Activated CD8-positive, alpha-beta memory T cell treated with anti-CD3 and anti-CD28 coated beads for 1 hour (primary cell): ENCODE measurements at places on chromosomes 7 and 10.
A peak's percentile ranks its signal among the peaks of the same experiment; 100 is the strongest.

DNA sequence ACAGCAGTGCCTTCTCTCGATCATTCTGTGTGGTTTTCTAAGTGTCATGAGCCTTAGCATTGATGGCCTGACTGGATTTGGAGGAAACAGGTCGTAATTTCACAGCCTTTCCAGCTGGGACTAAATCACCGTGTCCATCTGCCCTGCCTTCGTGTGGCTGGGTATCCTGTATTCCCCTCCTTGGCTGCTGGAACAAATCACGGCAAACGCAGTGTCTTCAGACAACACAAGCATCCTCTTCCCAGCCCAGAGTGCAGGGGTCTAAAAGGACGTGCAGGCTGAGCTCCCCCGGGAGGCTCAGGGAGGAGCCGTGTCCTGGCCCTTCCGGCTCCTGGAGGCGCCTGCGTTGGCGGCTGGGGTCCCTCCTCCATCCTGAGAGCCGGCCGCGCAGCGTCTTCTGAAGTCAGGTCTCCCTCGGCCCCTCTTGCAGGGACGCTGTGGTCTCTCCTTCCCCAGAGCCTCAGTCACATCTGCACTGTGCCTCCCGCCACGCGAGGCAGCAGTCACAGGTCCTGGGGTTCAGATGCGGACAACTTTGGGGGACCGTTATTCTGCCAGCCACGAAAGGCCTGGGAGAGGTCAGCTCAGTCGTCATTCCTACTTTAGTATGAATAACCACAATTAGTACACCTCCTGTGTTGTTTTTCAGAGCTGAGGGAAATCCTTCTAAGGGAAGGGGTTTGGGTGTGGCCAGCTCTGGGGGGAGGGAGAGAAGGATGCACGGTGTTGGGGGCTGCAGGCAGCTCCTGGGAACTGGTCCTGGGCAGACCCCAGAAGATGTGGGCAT is 41.1 kb downstream of the FAM20C start:
- no peak for DNase-seq

GRCh38 chr7:80443325-80443724 is 68.5 kb downstream of the GNAT3 start:
- DNase-seq: no peak

DNA sequence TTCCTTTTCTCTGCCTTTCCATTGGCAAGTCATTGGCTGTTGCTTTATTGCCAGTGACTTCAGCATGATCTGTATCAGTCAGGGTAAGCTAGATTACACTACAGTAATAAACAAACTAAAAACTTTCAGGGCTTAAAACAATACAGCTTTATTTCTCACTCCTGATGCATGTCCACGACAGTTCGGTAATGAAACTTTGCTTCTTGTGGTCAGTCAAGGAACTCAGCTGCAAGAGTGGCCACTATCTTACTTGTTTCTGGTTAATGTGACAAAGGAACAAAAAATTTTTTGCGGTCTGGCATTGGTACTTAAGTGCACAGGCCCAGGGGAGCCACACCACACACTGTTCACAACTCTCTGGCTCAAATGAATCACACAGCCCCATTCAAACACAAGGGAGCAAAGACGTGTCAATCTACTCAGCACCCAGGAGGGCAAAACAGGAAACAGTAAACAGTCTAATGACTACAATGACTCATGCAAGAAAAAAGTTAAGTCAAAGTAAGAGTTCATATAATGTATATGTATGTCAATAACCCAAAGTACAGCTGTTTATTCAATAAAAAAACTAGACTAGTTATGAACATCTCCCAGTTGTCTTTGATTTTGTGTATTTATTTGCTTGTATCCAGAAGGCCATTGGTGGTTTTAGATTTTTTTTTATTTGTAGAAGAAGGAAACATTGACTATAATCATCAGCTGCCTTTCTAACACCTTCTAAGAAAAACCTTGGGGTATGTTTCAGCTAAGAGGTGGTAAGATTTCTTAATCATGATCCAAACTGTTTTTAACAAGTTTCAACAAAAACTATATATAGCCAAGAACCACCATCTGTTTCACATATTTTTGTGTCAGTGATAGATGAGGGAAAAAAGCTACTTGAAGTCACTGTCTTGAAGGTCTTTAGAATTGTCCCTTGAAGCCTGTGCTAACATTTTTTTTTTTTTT is 134.4 kb upstream of the FAM3C start:
- DNase-seq: no peak

DNA sequence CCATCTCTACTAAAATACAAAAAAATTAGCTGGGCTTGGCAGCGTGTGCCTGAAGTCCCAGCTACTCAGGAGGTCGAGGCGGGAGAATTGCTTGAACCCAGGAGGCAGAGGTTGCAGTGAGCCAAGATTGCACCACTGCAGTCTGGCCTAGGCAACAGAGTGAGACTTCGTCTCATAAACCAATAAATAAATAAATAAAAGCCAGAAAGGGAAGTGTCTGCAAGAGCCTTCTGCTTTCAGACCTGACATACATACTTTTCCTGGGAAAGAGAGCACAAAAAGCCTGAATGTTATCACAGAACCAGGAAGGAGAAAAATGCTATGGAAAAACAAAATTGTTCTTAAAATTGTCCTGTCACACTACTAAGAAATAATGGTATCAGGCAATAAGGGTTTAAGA is 4.1 kb upstream of the KIF5B start:
- DNase-seq: no peak

GRCh38 chr7:13897819-13898218 is 91.6 kb downstream of the ETV1 start:
- no peak for DNase-seq

- no peak for DNase-seq
Measured at GRCh38 chr10:73887294-73888039, 13.1 kb upstream of the CAMK2G start.

GRCh38 chr10:111677759-111678158 is 505.8 kb downstream of the GPAM start:
- no peak for DNase-seq

- no peak for DNase-seq
Measured at GRCh38 chr7:30745261-30745941, 6.5 kb upstream of the INMT start.

DNA sequence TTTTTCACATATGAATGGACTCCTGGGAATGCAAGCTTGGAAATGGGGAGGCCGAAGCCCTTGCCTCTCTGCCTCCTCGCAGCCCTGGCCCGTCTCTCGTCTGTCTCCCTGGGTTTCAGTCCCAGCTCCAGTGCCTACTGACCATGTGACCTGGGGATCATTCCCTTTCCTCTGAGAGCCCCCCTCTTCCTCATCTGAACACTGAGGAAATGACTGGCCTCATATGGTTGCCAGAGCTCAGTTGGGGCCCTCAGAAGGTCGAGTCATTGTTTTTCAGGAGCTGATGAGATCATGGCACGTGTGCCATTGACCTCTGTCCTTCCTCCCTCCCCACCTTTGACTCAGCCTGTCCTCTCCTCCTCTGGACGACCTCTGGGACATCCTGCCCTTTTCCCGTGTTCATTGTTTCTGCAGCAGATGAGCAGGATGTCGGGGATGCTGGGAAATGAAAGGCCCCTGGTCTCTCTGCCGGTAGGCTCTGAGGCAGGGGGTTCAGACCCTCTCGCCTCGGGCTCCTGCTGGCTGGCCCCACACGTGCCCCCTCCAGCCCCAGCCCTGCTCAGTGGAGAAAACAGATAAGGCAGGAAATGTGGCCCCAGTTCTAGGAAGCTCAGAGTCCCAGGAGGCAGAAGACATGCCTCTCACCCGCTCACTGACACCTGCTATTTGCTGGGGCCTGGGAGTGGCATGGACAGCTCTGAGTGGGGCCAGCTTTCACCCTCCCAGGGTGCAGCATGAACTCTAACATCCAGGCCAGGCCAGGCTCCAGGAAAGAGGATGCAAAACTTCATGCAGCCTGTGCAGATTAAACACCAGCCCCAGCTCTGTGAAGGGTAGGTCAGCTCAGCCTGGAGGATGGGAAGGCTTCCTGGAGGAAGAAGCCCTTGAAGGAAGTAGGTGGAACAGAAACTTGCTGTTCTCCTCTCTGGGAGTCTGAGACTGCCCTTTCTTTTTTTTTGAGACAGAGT is 8.3 kb upstream of the PPP1R35 start:
- no peak for DNase-seq

- DNase-seq: no peak
Measured at GRCh38 chr10:94180576-94180975, 182.2 kb downstream of the NOC3L start.

GRCh38 chr7:42690794-42691639 is 220.9 kb downstream of the C7orf25 start:
- no peak for DNase-seq

GRCh38 chr7:157739031-157739430 is 402.2 kb downstream of the DNAJB6 start:
- DNase-seq: no peak

- no peak for DNase-seq
Measured at GRCh38 chr7:102933763-102934162, 21.0 kb downstream of the LRRC17 start.

GRCh38 chr10:119270762-119271366 is 63.5 kb downstream of the GRK5 start:
- DNase-seq: peak; percentile 29

- no peak for DNase-seq
Measured at GRCh38 chr10:64196638-64197315, 675.6 kb downstream of the REEP3 start.

- no peak for DNase-seq
Measured at GRCh38 chr7:17991866-17992648, 35.6 kb downstream of the PRPS1L1 start.

DNA sequence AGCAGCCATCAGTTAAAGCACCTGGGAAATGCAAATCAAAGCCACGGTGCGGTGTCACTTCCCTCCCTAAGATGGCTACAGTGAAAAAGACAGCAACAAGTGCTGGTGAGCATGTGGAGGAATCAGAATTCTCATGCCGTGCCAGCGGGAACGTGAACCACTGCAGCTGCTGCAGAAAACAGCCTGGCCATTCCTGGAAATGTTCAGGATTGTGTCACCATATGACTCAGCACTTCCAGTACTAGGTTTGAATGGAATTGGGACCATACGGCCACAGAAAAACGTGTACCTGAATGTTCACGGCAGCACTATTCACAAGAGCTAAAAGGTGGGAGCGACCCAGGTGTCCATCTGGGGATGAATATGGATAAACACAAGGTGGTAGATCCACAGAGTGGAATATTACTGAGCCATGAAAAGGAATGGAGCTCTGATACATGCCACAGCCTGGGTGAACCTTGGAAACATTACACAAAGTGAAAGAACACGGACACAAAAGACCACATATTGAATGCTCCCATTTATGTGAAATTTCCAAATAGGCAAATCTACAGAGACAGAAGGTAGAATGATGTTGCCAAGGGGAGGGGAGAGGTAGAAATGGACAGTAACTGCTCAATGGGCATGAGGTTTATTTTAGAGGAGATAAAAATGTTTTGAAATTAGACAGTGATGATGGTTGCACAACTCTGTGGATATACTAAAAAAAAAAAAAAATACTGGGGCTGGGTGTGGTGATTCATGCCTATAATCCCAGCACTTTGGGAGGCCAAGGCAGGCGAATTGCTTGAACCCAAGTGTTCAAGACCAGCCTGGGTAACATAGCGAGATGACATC is 61.6 kb downstream of the MICALL2 start:
- no peak for DNase-seq
